Ureter (tissue), 1 donor: ENCODE measurements at places on chromosomes 6 and 20.

- no peak for DNase-seq
Measured at GRCh38 chr20:6576726-6577125, 190.8 kb upstream of the BMP2 start.

DNA sequence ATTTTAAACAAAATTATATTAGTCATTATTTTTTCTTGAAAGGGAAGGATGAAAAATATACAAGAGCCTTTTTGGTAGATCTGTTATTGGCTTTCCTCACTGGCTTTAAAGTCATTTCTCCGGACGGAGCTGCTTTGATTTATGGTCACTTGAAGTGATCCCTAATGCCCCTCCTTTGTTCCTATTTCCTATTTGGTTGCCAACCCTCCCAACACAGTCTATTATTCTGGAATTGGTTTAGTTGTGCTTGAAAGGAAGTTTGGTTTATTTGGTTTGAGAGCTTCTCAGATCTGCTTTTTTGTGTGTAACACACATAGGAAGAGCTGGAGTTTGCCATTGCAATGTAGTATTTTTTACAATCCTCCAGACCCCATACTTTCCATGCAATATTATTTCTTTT, 347.9 kb downstream of the RFPL4B start:
- DNase-seq = no peak

GRCh38 chr20:4957939-4958362, 43.4 kb downstream of the SLC23A2 start:
- no peak for DNase-seq

GRCh38 chr20:53036992-53037391, 64.8 kb downstream of the TSHZ2 start:
- DNase-seq = no peak

DNA sequence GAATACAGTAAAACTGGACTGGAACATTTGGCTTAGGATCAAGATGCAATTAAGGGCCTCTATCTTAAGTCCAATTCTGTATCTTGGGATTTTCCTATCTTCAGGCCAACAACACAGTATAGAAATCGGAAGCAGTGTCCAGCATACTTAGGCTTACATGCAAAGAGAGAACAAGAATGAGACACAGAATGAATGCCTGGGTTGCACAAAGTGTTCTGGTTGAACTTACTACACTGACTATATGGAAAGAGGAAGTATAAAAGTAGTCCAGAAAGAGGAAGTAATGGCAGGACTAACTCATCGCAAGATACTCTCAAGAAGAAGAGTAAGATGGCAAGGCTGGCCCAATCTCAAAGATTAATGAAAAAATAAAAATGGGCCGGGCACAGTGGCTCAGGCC, 87.6 kb downstream of the BTBD9 start:
- no peak for DNase-seq
